Hindlimb muscle (tissue), 1 donor: ENCODE measurements at places on chromosomes 12 and 14. TPM values are rescaled to one million over a fixed set of nuclear protein-coding genes. Genes with fewer than 3 reads are reported as not detected.

DNA sequence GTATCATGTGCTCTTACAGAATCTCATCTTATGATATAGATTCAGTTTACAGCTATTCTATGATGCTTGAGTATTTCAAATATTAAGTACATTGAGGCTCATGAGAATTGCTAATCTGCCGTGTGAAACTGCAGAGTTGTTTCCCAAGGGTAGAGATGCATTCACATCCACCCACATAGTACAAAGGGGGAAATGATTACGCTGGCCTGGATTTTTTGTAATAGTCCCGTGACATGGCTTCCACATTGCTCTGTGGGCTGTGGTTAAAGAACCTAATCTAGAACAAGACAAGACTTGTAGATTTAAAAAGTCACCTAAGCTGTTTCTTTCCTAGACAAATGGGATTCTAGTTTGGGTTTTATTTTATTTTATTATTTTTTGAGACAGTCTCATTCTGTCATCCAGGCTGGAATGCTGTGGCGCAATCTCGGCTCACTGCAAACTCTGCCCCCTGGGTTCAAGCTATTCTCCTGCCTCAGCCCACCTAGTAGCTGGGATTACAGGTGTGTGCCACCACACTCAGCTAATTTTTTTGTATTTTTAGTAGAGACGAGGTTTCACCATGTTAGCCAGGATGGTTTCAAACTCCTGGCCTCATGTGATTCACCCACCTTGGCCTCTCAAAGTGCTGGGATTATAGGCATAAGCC, 13.0 kb upstream of the RIOX1 start:
- DNase-seq, result no peak

The KLRK1 gene
- polyA plus RNA-seq, result 0.48 TPM

The OR10AD1 gene
- not detected for polyA plus RNA-seq

The TGFB3 gene
- polyA plus RNA-seq, result 86.8 TPM

The OVCH1 gene
- polyA plus RNA-seq, result 0.54 TPM
